ENCODE measurements at places on chromosomes 2 and 18. TPM values are rescaled to one million over a fixed set of nuclear protein-coding genes. Genes with fewer than 3 reads are reported as not detected.

The FBXO36 gene
- 5.1 TPM for total RNA-seq

The C2orf72 gene
- not detected for total RNA-seq

The FAM136A gene
- 24.9 TPM for total RNA-seq

The TMEM178A gene
- total RNA-seq: 0.28 TPM

The C1GALT1C1L gene
- total RNA-seq: under 0.01 TPM

The CCDC74B gene
- total RNA-seq: 0.34 TPM

The SERPINB5 gene
- 470 TPM for total RNA-seq

The CYP27A1 gene
- total RNA-seq: 0.64 TPM

The DNAJC10 gene
- 153 TPM for total RNA-seq

The MDH1 gene
- total RNA-seq: 147 TPM

The CRYGC gene
- not detected for total RNA-seq

The ATOH8 gene
- total RNA-seq: not detected

The STPG4 gene
- 0.07 TPM for total RNA-seq

The TMEM37 gene
- total RNA-seq: not detected

The IL1R2 gene
- 1.7 TPM for total RNA-seq

The PTPRN gene
- not detected for total RNA-seq

The LPIN1 gene
- total RNA-seq: 16.1 TPM

The MPP4 gene
- total RNA-seq: under 0.01 TPM

The PMAIP1 gene
- 58.2 TPM for total RNA-seq

The TUBA3D gene
- total RNA-seq: not detected

The L3MBTL4 gene
- total RNA-seq: 8.0 TPM

The SH3BP4 gene
- total RNA-seq: 35.2 TPM

The TOGARAM2 gene
- total RNA-seq: not detected

The ERICH2 gene
- total RNA-seq: 1.7 TPM

The DUSP19 gene
- 1.1 TPM for total RNA-seq

The SCN2A gene
- total RNA-seq: 0.64 TPM

The ACOXL gene
- not detected for total RNA-seq

The FEV gene
- not detected for total RNA-seq

The SCYGR4 gene
- not detected for total RNA-seq

The KLF7 gene
- total RNA-seq: 29.0 TPM

The RIT2 gene
- total RNA-seq: not detected

The MPHOSPH10 gene
- 21.2 TPM for total RNA-seq

The DYSF gene
- 0.68 TPM for total RNA-seq

The VPS4B gene
- total RNA-seq: 115 TPM

The LYG2 gene
- total RNA-seq: not detected

The OSR1 gene
- 1.7 TPM for total RNA-seq

The ESPNL gene
- total RNA-seq: under 0.01 TPM

The CFAP65 gene
- not detected for total RNA-seq

The ALLC gene
- not detected for total RNA-seq

The SMYD1 gene
- not detected for total RNA-seq

The SLC5A6 gene
- 34.7 TPM for total RNA-seq

The SATB2 gene
- 0.68 TPM for total RNA-seq

The ADAM23 gene
- under 0.01 TPM for total RNA-seq

The IL37 gene
- not detected for total RNA-seq

The SPP2 gene
- total RNA-seq: not detected

The DNAJC5G gene
- total RNA-seq: not detected

The MYCN gene
- not detected for total RNA-seq

The CYP27C1 gene
- total RNA-seq: 0.36 TPM

Data from nasal cavity respiratory epithelium epithelial cell of viscerocranial mucosa (primary cell).